ENCODE measurements at places on chromosomes 3 and 15.
A peak's percentile ranks its signal among the peaks of the same experiment; 100 is the strongest.

GRCh38 chr15:100902436-100903167, 16.6 kb upstream of the LRRK1 start:
- peak; percentile 65 for DNase-seq

DNA sequence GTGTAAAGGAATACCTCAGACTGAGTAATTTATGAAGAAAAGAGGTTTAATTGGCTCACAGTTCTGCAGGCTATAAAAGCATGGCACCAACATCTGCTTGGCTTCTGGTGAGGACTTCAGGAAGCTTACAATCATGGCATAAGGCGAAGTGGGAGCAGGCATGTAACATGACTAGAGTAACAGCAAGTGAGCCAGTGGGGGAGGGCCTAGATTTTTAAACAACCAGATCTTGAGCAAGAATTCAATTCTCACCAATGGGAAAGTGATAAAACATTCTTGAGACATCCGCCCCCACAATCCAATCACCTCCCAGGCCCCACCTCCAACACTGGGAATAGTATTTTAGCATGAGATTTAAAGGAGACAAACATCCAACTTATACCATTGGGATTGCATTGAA, 44.2 kb upstream of the BCL2A1 start:
- no peak for DNase-seq

DNA sequence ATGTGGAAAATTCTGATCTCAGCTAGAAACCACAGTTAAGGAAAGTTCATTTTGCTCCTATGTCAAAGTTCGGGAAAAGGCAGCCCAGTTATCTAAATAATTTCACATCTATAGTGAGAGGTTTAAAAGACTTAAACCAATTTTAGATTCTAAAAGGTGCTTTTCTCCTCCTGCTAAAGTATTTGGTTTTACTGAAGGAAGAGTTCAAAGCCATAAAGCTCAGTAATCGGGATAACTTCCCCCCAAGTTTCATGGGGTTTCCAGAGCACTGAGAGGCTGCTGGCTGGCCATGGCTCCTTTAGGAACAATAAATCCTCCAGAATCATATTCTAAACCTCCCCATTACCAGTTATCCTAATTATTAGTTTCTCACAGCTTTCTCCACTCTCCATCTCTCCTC, 38.2 kb downstream of the ZIC4 start:
- no peak for DNase-seq

- DNase-seq, result no peak
Measured at GRCh38 chr15:59997070-59997701, 6.9 kb upstream of the FOXB1 start.

- no peak for DNase-seq
Measured at GRCh38 chr3:188661806-188662205, 507.8 kb downstream of the LPP start.

- no peak for DNase-seq
Measured at GRCh38 chr15:93111451-93111850, 22.4 kb upstream of the RGMA start.

DNA sequence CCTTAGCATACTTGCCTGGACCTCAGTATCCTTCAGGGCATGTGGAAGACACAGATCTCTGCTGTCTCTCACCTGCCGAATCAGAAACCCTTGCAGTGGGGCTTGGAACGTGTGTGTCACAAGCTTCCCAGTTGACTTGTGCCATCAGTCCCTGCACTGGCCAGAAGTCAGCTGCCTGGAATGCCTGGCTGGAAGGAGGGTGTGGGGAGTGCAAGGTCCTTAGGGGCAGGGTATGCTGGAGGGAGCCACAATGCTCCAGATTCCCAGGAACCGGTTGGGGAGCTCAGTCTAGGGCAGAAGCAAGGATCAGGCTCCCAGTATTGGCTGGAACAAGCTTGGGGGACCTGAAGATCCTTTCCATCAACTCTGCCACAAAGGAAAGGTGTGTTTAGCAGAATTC, 27.1 kb downstream of the SPSB4 start:
- no peak for DNase-seq

DNA sequence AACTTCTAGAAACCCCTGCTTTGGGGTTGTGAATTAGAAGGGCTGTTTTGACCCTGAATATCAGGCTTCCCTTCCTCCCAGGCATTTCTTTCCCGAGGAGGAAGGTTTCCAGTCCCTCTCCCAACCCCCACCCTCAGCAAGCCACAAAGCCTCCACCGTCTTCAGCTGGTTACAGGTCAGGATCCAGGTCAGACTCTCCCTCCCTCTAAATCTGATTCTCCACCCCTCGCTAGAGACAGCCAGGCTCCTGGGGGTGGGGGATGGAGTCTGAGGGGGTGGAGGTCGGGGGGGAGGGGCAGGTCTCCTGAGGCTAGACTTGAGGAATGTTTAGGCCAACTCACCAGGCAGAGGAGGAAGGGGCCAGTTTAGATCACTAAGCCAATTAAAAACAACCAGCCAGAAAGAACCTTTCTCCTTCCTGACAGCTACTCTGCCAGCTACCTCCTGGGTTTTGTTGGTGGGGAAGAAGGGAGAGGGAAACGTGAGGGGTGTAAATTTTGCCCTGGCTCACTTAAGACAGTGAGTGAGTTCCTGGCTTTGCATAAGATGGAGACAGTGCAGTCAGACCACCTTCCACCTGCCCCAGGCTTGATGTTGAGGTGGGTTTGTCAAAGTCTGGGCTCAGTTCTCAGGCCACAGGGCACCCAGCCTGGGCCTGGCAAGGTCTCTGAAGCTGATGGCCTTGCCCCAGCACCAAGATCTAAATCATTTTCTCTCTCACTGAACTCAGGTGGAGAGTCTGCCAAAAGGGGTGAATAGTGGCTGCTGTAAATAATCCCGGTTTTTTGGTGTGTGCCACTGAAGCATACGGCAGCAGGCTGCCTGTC, 19.5 kb downstream of the BMF start:
- no peak for DNase-seq

GRCh38 chr15:62150445-62150844, 14.6 kb downstream of the C2CD4B start:
- no peak for DNase-seq

GRCh38 chr3:18423401-18424212, 1.5 kb downstream of the SATB1 start:
- no peak for DNase-seq

GRCh38 chr3:184359610-184360009, 1.8 kb downstream of the CLCN2 start:
- no peak for DNase-seq

DNA sequence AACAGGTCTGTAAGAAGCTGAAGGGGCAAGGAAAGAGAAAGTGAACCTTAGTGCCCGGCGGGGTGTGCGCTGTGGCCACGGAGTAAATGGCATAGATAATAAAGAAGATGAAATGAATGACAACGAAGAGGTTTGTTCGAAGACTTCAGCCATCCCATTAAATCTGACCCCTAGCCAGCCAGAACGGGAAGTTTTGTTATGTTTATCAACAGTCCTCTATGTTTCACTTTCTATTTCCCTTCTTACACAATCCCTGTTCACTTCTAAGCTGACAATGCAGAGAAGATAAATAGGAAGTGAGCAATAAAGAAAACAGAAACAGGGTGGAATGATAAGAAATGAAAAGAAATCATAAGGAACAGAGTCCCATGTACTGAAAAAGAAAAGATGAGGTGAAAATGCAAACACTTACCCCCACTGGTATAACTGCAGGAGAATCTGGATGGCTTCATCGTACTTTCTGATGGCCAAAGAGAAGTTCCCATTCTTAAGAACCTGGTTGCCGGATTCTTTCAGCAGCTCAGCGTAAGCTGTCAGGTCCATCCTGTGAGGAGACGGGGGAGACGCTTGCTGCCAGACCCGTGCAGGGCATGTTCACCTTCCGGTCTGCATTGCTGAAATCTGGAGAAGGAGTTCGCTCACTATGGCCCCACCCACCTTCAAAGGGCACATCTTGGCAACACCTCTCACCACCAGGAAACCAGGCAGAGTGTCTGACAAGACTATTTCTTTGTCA, 36.8 kb downstream of the TRANK1 start:
- DNase-seq, result no peak

- no peak for DNase-seq
Measured at GRCh38 chr3:39125841-39126500, 18.5 kb downstream of the TTC21A start.
